ENCODE measurements at places on chromosomes 12 and 14.
A peak's percentile ranks its signal among the peaks of the same experiment; 100 is the strongest.

- no peak for DNase-seq
These were observed 15.1 kb downstream of the ZC2HC1C start for GRCh38 chr14:75084513-75084912.

GRCh38 chr12:32737715-32738114, 18.0 kb downstream of the YARS2 start:
- no peak for DNase-seq

DNA sequence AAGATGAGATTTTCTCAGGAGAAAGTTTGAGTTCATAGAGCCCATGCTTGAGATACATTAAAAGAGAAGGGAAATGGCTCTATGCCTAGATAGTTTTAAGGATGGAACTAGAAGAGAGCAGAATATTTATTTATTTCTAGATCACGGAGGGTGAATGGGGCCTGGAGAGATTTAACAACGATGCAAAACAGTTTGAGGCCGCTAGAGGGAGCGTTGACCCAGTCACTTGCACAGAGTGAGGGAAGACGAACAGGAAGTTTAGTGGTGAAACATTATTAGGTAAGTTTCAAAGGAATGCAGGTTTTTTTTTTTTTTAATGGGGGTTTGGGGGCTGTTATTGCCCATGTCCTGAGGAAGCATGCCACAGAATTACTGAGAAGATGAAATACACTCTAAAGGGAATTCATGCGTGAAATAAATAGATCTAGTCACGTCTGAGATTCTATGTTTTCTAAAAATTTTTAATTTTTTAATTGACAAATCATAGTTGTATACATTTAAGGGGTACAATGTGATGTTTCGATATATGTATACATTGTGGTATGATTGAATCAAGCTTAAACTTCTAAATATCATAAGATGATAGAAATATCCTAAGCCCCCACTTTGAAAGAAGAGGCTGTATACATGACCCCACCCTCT, 14.8 kb upstream of the PPP1R1A start:
- DNase-seq = peak; percentile 56

- DNase-seq = no peak
These were observed 11.4 kb upstream of the CALCOCO1 start for GRCh38 chr12:53738406-53739213.

DNA sequence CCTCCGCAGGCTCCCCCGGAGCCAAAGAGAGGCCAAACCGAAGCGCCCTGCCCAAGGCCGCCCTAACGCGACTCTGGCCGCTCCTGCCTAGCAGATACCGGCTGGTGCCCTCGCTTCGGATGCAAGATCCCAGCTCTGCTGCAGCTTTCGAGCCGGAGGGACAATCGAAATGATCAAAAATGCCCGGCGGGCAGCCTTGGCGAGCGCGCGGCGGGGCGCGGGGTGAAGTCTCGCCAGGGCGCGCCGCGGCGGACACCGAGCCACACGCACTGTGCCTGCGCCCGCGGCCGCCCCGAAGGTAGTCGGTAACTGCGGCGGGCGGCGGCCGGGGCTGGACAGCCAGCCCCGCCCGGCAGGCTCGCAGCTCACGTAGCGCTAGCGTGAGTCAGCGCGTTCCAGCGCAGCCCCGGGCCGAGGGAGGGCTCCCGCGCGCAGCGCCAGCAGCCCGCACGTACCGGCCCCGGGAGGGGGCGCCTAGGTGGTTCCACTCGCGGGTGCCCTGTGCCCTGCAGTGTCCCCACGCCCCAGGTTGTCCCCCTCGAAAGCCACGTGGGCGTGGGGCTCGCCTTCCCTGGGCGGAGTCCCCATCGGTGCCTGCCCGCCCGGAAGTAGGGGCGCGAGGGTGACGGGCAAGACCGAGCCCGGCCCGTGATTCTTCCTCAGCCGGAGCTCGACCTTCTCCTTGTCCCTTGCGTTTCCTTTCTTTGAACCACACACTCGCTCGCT, 109.2 kb upstream of the EGLN3 start:
- no peak for DNase-seq

GRCh38 chr14:31286456-31287293, 79.1 kb upstream of the HECTD1 start:
- DNase-seq = no peak

GRCh38 chr12:76792828-76793227, 28.9 kb downstream of the ZDHHC17 start:
- DNase-seq = no peak

- DNase-seq = no peak
These were observed 701.1 kb downstream of the NOVA1 start for GRCh38 chr14:25896777-25897176.

- DNase-seq = no peak
These were observed 67.1 kb downstream of the DERA start for GRCh38 chr12:15977999-15978951.

GRCh38 chr12:109989380-109989779, 6.8 kb downstream of the GIT2 start:
- no peak for DNase-seq
